H1 (cell line): ENCODE measurements at places on chromosomes 4 and X.

DNA sequence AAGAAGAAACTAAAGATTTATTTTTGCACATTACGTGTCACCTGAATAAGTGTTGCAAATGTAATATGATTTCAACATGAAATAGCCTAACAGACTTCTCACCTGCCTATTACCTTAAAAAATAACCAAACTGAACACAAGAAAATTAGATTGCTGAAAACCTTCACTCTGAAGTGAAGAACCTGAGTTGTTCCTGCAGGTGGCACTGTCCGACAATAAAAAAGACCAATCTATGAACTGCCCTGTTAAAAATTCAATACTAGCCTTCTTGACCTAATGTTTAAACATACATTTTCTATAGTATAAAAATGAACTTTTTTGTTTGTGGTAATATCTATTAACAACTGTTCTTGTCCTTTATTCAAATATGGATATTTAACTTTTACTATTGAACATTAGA, 69.2 kb upstream of the PNPLA4 start:
- DNase-seq: no peak

DNA sequence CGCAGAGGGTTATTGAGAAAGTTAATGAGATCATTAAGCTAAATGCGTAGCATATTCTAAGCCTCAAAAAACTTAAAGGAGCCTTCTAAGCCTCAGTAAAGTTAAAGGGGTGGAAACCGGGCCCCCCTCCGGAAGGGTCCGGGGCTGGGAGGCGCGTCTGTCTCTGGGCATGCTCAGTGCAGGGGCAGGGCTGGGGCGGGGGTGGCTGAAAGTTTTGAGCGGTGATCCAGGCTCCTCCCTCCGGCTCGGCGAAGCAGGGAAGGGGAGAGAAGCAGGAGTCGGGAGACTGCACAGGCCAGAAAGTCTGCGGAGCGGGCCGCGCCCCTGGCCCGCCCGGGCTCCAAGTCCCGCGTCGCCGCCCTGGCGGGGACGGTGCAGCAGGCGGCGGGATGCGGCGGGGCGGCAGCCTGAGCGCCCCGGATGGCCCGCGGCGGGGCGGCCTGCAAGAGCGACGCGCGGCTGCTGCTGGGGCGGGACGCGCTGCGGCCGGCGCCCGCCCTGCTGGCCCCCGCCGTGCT, at the start of gene EVC:
Gene EVC, plus strand, starts transcription at position 241 of the 518 bp plus-strand sequence. Its CDS starts 180 bp downstream, at position 421.
- DNase-seq: no peak

- no peak for DNase-seq
Observed at GRCh38 chrX:19799319-19800182, 87.8 kb downstream of the SH3KBP1 start.

DNA sequence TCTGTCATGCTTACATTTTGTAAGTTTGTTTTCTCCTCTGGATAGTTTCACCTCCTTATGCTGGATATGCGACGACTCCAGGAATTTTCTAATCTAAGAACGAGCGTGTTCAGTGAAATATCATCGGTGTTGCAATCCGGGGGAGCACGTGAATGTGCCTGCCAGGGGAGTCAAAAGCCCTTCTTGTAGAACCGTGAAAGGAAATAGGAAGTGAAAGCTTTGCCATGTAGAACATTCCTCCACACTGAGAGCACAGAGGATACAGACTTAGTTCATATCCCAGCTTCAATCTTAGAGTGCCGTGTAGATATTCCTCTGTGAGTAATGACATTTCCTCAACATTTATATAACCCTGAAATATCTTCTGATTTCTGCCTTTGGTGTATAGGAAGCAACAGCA, 121.2 kb downstream of the VEGFC start:
- DNase-seq: no peak

- no peak for DNase-seq
Observed at GRCh38 chr4:4641661-4642495, 100.0 kb upstream of the STX18 start.

DNA sequence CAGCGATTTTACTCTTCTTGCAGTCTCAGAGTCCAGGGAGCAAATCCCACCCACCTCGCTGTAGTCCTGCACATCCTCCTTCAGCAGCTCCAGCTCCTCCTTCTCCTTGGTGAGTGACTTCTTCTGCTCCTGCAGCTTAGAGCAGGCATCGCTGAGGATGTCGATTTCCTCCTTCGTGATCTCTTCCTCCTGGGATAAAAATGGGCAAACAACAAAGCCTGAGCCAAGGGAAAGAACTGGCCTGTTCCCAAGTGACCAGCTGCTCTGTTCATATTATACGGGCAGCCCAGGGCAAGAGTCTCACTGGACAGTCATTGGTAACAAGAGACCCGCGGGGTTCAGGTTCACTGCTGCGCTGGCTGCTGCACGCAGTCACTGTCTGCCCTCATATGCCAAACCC, 26.2 kb downstream of the FGFR3 start:
- no peak for DNase-seq

GRCh38 chr4:112213091-112213490, 18.5 kb upstream of the AP1AR start:
- no peak for DNase-seq

- DNase-seq: no peak
Observed at GRCh38 chrX:117936118-117936517, 180.5 kb downstream of the KLHL13 start.

DNA sequence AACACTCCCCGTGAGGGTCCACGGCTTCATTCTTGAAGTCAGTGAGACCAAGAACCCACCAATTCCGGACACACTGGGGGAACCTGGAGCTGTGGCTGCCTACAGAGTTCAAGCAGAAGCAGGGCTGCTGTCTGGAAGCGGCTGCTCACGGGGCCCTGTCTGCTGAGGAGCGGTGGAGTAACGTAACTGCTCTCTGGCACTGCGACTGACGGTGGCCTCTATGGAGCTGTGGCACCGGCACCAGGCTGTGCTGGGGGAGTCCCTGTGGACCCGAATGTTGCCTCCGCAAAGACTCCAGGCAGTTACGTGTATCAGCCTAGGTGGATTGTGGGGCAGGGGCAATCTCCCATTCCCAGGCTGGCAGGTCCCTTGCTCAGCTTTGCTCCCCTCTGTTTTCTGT, 703.3 kb upstream of the FRG1 start:
- DNase-seq: no peak

- no peak for DNase-seq
Observed at GRCh38 chr4:183284965-183285364, 35.1 kb downstream of the CLDN22 start.

DNA sequence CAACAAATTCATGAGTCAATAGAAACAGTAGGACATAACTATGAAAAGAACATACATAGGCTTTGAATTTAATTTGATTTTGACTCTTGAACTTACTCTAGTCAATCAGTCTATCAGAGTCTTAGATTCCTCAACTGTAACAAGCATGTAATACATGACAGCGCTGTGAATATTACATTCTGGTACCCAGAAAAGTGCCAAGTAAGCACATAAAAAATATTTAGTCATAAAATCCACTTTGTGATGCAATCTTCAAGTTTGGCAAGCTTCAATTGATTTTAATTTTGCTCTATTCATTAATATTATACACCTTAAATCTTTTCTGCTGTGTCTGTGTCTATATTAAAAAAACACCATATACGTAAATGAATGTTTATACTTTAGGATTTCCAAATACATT, 483.3 kb downstream of the PRR32 start:
- no peak for DNase-seq

GRCh38 chr4:165516281-165516833, 137.5 kb downstream of the CPE start:
- no peak for DNase-seq

DNA sequence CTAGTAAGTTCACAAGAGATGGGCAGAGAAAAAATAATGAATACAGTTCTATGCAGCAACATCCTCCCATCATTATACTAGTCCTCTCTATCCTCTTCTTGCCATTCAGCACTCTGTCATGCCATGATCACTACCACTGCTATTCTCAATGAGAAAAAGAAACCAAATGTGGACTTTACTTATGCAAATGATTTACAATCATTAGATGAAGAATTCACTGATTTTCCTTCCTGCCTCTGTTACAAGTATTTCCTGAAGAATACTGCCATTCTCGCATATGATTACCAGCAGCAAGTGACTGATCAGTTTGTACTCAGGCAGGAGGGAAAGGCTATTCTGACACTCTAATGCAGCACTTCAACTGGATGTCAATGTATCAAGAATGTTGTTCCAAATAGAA, 50.3 kb downstream of the WDFY3 start:
- no peak for DNase-seq
